Right ventricle myocardium inferior (tissue), 1 donor: ENCODE measurements at places on chromosomes 3 and 15.

DNA sequence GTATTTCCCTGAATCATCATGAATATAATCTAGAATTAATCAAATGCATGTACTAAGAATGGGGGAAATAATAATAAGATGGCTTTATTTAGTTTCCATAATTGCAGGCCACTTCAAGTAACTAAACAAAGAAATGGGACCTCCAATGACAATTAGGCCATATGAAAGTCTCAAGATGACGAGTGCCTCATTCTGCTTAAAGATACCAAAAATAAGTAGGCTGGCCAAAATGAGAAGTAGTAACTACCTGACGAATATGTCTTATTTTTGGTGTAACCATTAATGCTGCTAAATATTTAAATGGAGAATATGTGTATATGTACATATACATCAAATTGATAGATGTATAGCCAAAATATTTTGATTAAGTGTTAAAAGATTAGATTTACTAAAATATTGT lies 932.6 kb downstream of the EPHA3 start:
- no peak for DNase-seq

DNA sequence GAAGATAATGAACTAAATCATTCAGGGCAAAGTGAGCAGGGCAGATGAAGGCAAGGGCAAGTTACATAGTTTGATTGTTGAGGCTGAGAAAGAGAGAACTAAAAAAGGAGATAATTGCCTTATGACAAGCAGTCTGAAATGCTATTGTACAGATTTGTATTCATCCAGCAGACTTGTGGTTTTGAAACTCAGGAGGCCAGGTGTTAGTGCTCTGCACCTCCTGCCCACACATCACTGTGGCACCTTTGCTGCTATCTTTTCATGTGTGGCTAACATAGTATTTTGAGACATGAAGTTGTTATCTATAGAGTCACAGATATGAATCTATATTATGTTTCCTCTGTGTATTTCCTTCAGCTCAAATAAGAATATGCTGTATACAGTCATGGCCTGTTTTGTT lies 24.3 kb upstream of the SUCLG2 start:
- DNase-seq, result no peak

GRCh38 chr3:193732391-193732790 lies 139.4 kb downstream of the OPA1 start:
- DNase-seq, result no peak

DNA sequence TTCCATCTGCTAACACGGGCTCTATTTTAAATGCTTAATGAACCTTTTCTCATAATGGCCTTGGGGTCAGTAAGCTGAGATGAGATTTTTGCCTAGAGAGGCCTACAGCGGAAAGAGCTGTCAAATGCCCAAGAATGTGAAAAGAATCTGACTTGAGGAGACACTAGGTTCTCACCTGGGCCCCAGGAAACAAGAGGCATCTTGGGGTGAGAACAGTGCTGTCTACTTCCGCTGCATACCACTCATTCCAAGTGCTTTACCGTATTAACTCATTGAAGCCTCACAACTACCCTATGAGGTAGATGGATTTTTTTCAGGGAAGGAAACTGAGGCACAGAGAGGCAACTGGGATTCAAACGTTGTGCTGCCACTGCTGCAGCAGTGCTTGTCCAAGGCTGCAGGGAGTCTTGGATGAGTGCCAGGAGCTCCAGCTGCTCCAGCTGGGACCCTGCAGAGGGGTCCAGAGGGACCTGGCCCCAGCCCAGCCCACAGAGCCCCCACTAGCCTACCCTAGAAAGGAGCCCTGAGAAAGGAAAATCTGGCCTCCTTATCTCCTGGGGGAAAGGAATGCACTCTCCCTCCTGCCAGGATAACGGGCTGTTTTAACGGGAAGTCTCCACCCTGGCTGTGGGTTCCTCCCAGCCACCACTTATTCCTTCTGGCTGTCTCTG lies 68.4 kb downstream of the SLC12A8 start:
- no peak for DNase-seq

DNA sequence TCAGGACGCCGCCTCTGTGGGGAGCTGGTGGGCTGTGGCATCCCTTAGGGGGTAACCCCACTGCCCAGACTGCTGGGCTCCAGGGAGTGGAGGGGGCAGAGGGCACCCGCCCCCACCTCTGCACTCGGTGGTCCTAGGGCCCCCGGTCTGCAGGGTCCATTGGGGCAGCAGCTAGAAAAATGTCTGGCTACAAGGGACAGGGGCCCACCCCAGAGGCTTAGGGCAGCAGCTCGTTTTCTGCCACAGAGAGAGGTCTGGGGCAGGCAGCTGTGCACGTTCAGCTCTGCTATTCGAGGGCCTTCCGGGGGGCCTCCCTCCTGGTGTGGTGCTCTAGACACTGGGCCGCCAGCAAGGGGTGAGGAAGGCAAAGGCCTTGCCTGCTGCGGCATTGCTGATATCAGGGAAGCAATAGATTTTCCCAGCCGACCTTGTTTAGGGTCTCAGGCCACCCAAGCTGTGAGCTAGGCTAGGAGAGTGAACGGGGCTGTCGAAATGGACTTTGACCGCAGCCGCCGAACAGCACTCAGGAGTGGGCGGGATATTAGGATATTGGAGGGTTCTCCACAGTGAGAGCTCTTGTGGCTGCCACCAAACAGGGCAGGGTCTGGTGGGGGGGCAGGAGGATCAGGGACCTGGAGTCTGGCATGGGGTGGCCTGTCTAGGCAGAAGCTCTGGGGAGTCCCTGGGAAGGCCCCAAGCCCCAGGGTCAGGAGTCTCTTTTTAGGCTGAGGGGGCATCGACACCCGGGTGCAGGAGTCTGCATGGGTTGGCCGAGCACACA lies 61.4 kb upstream of the KLF13 start:
- no peak for DNase-seq

- DNase-seq, result no peak
Observed at GRCh38 chr15:74159773-74160172, 13.7 kb upstream of the ISLR start.

DNA sequence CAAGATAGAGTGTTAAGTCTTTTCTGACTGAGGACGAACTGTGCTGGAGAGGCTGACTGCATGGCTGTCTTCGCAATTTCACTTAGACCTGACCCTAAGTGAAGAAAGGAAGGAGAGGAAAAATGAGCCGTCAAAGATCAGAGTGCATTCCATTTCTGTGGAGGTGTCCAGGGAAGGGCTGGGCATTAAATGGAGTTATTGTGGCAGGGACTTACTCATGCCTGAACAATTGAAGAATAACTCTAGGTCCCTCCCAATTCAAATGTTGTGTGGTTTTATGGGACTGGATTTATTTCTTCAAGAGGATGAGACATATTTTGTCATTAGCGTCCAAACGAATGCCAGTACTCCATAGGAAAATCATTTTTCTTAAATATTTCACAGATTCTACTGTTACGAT lies 187.3 kb upstream of the CFAP20DC start:
- DNase-seq, result no peak

DNA sequence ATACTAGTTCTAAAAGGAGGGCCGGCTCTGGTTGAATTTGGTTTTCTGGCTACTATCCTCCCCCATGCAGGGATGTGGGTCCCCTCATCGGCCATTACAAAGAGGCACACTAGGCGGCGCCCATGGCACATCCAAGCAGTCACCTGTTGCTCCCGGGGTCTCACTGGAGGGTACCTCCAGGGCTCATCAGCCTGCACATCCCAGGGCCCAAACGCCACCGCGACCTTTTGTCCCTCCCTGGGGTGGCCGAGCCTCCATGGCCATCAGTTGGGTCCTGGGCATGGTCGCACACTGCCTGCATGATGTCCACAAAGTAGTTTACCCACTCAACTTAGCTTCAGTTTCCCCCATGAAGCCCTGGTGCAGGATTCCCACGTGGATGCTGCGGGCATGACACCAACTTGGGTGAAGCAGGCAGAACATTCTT lies 28.3 kb downstream of the IDH3A start:
- DNase-seq, result no peak

- no peak for DNase-seq
Observed at GRCh38 chr3:128315313-128315712, 151.4 kb downstream of the DNAJB8 start.

DNA sequence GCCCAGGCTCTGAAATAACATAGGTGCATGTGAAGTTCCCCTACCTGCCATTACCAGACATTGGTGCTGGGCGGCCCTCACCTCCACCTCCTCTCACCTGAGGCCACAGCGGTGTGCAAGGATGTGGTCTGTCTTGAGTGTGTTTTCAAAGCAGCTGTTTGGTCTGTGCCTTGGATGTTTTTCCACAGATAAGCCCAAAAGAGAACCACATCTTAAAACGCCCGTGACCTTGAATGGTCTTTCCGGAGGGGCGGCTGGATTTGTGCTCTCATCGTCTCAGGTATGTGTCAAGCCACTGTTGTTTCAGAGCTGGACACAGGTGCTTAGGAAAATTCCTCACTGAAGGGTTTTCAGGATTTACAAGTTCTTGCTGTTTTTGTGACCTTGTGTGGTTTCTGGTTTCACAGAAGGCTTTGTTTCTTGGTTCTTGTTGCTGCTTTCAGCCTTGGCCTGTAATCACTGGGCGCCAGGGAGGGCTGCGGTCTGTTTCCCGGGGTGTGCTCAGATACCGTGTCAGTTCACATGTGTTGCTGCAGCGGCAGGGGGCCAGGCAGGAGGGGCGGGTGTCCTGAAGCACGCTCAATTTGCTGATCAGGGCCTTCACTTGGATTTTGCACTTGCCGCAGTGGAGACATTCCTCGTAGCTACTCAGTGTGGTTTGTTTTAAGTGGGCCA lies 128.4 kb downstream of the IGF1R start:
- DNase-seq, result no peak

DNA sequence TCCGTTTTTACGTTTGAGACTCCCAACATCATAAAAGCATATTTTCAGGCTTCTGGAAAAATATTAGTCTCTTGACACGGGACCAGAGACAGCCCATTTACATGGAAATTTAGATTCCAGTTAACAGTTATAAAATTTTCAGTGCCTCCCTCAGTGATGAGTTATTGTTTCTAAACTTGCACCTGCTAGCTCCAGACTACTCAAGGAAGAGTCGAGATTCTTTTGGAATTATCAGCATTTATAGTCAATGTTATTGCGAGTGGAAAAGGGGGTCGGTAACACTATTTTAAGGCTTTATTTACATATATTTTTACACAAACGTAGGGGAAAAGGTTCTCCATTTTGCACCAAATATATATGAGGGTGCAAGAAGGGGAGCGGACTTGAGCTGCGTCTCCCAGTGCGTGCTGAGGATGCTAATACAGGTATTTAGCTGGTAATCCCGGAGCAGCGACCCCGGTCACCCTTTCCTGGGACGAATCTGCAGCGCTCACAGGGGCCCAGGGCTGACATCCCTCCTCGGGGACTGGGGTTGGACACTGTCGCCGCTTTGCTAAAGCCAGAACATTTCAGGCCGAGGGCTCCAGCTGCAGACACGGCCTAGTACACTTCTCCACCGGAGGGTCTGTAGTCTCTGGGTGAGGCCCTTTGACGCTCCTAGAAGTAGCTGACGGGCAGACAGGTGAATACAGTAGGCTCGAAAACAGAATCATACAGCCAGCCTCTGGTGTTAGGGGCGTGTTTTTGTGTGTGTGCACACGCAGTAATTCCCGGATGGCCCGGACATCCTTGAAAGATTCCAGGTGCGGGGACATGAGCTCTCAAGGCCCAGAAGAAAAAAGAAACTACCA lies 729 bp upstream of the ZBTB11 start:
- no peak for DNase-seq

- DNase-seq, result no peak
Observed at GRCh38 chr15:29140475-29141307, 128.9 kb downstream of the NSMCE3 start.

DNA sequence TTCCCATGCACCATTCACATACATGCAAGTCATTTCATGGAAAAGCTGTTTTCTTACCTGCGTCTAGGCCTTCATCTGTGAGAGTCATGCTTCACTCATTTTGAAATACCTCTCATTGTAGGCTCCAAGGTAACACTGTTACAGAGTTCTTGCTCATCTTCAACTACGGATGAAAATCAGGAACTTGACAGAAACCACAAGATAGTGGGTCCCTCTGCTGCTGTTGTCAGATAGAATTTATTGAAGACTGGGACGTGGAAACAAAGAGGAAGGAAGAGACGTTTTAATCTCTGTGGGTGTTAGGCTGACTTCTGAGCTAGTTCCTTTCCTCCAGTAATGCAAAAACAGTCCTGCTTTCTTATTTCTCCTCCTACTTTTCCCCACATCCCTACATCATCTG lies at the start of gene P2RY14:
Gene P2RY14 (minus strand): TSS at position 313 of the 400 bp plus-strand sequence. CDS start 64,226 bp downstream, outside the sequence.
- no peak for DNase-seq

DNA sequence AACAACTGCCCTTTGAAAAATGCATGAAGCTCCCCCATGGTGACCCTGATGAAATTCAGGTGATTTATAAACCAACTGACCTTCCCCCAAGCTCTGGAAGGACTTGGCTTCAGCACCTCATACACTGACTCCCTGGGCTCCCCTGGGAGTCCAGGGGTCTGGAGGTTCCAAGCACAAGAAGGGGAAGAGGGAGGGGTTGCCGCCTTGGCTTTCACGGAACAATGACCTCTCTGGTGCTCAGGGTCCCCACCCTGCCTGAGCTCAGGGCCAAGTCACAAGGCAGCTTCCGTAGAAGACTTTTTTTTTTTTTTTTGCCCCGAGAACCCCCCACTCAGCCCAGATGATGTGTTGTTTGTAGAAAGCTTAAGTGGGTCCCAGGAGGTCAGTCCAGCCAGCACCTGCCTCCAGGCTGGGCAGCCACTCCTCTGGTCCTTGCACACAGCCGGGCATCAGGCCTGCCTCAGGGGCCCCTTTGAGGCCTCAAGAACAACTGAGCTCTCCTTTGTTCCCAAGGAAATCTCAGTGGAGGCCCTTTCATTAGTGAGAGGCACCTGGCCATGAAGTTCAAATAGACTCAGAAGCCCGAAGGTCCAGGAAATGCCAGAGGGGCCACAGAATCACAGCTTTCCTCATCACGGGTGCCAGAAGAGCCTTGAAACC lies 14.0 kb upstream of the ALAS1 start:
- no peak for DNase-seq

- no peak for DNase-seq
Observed at GRCh38 chr3:24242012-24242698, 252.5 kb downstream of the THRB start.

- no peak for DNase-seq
Observed at GRCh38 chr3:135041601-135042000, 246.5 kb downstream of the EPHB1 start.

GRCh38 chr15:52532427-52532826 lies 3.7 kb upstream of the MYO5A start:
- DNase-seq, result no peak

DNA sequence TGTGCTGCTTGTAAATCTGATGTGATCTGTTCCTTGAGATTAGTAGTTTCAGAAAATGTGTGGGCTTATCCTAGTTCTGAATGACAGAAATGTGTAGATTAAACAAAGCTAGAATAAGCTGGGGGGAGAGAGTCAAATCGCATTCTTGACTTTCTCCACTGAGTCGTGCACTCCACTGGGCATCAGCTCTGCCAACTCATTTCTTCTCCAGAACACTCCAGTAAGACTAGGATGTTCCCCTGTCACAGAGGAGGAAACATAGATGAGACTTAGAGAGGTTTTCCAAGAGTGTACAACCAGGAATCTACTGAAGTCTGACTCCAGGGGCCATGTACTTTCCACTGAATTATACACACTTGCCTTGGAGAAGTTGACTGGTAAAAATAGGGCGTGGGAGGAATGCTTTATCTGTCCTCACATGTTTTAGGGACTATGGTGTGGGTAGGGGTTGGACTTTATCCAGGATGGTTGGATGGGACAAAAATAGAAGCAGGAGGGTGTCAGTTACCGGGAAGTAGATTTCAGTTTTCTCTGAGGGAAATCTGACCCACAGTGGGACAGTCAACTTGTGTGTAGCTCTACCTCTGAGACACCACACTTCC lies 298.2 kb downstream of the UBE2E2 start:
- DNase-seq, result no peak

GRCh38 chr15:41780266-41780665 lies 6.0 kb downstream of the MAPKBP1 start:
- no peak for DNase-seq

GRCh38 chr15:76150513-76150912 lies 90.7 kb downstream of the TMEM266 start:
- no peak for DNase-seq

GRCh38 chr15:70643106-70643782 lies 120.1 kb downstream of the UACA start:
- DNase-seq, result no peak
